ENCODE measurements at places on chromosomes 5 and 9.

- peak; percentile 13 for DNase-seq
Observed at GRCh38 chr5:1141834-1142233, 30.0 kb upstream of the SLC12A7 start.

DNA sequence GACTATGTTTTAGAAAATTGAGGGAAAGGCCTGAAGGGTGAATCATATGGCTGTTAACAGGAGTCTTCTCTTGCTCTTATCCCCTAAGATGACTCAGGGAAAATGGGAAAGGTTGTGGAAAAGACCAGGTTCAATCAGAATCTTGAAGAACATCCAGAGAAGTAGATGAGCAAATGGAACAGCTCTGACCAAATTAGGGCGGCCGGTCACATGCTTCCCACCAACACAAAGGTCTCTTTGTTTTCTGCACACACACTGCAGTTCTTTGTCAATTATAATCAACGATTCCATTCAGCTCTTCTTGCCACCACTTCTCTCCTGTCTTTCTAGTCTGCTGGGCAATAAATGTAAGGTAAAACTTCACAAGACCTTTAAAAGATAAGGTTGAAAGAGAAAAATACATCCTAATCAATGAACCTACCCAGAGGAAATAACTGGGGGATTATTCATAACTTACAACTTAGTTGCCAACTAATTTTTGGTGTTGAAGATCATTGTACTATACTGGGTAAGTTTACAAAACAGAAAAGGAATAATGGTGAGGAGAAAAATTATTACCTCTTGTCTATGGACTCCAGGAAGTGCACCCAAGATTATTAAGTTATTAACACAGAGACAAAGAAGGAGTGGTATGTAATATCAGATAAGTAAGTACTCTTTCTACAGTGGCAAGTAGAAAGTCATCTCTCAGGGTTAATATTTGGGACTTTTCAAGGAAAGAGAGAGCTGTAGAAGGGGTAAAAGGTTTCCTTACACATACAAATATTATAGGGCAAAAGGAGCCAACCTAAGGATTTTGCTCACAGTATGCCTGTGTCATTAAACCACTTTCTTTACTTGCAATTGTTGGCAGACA, 441.9 kb upstream of the PIK3R1 start:
- DNase-seq, result no peak

DNA sequence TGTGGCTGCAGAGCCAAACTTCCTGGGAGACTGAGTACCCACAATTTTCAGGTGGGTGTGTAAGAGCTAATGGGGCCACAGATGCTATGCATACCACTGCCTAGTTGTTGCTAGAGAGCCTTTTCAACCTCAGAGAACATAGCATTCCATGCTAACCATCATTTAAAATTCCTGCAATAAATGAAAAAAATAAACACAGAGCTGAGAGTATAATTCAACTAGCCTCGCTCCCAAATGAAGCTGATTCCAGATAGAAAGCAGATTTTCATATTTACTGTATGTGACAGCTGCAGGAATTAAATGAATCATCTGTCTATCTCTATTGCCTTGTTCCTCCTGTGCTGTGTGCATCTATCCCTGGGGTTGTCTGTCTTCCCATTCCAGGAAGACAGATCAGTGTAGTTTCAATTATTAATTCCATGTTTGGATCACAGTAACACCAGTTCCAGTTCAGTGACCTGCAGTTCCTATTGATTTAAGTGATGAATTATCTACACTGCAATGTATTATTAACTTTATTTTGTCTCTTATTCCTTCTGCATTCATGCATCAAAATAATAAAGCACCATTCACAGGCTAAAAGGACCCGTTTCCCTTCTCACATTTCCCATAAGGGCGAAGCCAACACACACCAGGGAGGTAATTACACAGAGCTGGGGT, 324.5 kb downstream of the SLIT3 start:
- no peak for DNase-seq

- DNase-seq, result no peak
Observed at GRCh38 chr5:39447059-39447458, 22.3 kb upstream of the DAB2 start.

- DNase-seq, result no peak
Observed at GRCh38 chr5:78009937-78010527, 233.9 kb upstream of the TBCA start.

DNA sequence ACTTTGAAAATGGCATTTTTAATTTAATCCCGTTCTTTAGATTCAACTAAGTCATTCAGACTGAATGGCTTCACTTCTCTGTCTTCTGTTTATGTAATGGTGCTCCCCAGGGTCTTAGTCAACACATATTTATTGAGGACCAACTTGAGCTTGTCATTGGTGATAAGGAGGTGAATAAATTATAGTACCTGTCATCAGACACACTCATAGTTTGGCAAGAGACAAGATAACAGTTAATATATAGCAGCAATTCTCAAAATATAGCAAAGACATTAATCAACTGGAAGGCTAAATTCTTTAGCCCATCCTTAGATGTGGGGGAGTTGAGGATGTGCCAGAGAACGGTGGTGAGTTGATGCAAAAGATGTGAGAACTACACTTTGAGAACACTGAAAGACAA, 78.4 kb downstream of the MACIR start:
- no peak for DNase-seq

DNA sequence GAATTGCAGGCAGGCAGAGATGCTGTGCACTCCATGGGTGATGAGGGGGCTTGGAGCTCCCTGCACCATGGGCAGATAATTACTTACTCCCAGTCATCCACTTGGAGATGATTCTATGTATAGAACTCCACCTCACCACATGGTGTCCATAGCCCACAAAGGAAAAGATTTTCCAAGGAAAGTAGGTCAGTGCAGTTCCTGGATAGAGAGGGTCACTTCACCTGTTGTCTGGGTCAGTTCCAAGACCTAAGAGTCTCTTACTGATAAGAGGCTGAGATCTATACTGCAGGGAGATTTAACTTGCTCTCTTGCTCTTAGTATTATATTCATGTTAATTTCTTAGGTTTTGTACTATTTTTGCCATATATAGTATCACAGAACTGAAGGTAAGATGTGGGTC, 113.9 kb upstream of the BRINP1 start:
- DNase-seq, result no peak

DNA sequence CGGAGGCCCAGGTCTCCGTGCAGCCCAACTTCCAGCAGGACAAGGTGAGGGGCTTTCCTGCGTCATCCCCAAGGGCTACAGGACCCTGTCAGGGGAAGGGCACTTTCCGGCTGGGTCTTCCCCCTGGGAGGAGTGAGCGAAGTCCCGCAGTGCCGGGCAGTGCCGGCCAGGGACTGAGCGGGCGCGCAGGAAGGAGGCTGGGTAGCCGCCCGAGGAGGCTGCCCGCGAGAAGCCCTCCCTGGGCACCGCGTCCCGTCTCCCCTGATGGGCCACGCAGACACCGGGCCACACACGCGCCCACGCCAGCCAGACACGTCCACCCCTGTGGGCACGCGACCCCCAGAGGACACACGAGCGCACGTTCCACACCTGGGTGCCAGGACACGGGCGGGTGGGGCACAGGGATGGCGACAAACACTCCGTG, 357 bp downstream of the PTGDS start:
- DNase-seq, result no peak

- DNase-seq, result no peak
Observed at GRCh38 chr5:125424402-125425141, 678.1 kb upstream of the ZNF608 start.

- DNase-seq, result peak; percentile 46
Observed at GRCh38 chr5:106601620-106602019, 1069.1 kb downstream of the EFNA5 start.

DNA sequence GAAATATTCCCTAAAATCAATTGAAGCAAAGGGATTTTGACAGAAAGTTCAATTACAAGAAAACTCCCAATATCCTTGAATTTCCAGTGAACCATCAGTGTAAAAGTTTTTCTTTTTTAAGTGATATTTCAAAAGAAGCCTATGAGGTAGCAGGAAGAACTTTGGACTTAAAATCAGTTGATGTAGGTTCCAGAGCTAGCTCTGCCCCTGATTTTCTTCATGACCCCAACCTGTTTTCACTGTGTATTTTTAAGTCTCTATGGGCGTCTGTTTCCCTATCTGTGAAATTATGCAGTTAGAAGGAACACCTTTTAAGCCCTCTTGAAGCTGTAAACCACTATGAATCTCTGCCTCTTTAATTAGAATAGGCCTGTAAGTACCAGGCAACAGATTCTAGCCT, 66.2 kb upstream of the SLC1A1 start:
- no peak for DNase-seq

DNA sequence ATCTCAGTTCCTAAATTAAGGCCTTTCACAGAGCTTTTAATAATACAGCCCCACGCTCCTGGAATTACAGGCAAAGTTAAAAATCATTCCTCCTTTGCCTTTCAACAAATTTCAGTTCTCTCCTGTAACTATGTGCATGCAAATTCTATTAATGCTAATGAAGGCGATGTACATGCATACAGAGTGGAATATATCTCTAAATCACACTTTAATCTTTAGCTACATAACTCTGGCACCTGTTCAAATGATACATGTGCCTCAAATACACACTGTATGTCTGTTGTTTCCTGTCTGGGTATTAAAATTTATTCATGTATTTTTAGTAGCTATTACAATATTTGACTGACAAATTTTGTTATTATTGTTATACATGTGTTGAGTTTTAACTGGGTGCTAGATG, 30.8 kb downstream of the CETN3 start:
- no peak for DNase-seq

All from MM.1S (cell line).